ENCODE measurements at places on chromosomes 13 and 19.

DNA sequence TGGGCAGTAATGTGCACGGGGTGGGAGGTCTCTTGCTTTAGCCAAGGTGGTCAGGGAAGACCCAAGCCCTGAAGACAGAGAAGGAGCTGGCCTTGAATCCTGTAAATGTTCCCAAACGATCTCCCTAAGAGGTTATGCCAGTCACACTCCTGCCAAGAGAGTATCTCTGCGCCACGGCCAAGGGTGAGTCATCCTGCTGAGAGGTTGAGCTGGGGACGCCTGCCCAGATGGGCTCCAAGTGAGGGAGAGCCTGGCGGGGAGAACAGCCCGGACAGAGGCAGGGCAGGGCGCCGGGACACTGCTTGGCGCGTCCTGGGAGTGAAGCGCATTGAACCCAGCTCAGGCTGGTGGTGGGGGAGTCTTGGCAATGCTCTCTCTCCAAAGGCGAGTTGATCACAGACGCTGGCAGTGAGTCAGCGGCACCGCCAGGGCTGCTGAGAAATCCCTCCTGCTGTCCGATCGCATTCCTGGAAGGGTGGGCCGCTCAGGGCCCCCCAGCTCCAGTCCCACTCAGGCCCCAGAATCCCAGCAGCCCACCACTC is 16.4 kb downstream of the SULT2B1 start:
- DNase-seq, result no peak

DNA sequence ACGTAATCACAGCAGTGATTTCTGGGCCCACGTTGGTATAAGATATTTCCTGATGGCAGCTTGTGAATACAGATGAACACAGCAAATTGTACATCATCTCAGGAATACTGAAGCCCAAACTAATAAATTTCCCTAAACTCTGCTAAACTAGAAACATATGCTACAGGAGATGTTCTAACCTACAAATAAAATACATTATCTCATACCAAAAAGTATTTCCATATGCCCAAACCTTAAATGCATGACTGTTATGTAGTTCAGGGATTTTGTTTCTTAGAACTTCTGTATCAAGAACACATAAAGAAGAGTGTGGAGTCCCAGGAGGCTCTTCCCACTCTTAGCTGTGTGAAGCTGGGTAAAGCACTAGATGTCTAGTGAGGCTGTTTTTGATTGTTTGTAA is 138.4 kb downstream of the RFC3 start:
- no peak for DNase-seq

- no peak for DNase-seq
These were observed 1241.5 kb upstream of the MIR17HG start for GRCh38 chr13:90105849-90106496.

- no peak for DNase-seq
These were observed 5.9 kb downstream of the RAB8A start for GRCh38 chr19:16117594-16118033.

GRCh38 chr13:20815464-20815863 is 41.7 kb upstream of the EEF1AKMT1 start:
- DNase-seq, result no peak

DNA sequence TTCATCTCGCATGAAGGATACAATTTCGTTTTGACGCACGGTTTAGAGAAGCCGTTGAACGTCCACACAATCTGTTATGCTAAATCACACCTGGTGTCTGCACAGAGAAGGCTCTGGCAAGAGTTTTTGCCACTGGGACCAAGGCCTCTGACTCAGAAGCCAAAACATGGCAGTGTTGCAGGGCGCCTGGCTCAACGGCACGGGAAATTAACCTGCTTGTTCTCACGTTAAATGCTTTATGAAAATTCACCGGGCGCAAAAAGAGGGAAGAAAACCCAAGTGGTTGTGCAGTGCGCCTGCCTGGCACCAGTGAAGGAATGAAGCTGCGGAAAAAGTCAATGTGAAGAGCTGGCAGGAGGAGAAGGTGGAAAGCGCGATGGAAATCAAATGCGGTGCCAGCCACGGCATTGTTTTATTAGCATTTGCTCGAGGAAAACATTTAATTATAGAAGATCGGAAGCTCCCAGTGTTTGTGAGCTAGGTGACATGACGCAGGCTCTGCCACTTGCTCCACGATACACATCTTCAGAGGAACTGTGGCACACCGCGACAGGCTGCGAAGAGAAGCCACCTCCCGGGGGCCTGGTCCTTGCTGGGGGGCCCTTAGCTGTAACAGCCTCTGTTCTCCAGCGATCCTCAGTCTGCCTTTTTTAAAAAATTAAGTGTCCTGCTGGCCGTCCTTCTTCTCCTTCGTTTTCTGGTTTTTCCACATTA is 126.2 kb downstream of the ZIC5 start:
- no peak for DNase-seq

- DNase-seq, result no peak
These were observed 408.2 kb downstream of the COG6 start for GRCh38 chr13:40063703-40064102.

DNA sequence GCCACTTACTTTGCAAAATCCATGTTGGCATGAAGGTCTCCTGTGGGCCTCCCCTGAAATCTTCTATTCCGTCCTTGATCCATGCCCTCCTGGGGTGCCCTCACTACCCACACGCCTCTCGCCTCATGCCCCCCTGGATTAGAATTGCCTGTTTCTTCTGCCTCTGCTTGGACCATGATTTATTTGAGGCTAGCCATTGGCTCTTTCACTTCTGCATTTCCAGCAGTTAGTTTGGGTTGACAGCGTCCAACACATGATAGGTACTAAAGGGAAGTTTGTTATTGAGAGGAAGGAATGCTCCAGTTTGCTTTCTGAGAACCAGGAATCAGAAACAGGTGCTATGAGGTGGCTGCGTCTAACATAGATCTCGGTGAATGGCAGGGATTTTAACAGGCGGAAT is 30.5 kb upstream of the TPTE2 start:
- DNase-seq, result no peak

DNA sequence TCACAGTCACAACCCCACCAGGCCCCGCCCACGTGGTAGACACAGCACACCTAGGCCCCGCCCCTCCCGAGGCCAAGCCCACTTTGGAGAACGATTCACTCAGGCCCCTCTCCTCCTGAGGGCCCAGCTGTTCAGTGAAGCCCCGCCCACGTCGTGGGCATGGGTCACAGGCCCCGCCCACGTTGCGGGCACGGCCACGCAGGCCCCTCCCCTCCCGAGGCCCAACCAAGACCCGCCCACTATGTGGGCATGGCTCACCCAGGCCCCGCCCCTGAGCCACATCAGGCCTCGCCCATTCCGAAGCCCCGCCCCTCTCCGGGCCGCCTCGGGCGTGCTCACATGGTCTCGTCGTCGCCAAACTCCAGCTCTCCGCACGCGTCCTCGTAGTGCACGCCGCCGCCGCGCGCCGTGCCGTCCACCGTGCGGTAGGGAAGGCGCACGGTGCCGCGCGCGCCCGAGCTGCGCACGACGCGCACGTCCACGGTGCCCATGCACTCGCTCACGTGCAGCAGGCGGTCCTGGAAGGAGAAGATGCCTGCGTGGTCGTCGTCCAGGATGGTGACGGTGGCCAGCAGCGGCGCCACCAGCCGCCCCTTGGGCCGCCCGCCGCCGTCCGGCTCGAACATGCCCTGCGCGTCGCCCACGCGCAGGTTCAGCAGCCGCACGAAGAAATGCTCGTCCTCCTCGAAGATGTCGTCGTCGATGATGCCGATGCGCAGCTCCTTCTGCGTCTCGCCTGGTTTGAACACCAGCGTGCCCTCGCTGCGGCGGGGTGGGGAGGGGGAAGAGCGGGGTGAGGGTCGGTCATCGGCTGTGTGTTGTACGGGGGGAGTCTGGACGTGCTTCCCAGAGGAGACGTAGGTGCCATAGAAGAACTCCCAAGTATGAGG is 24.0 kb downstream of the SLC8A2 start:
- peak; percentile 33 for DNase-seq

- no peak for DNase-seq
These were observed 13.4 kb downstream of the ZNF607 start for GRCh38 chr19:37706052-37706605.

- DNase-seq, result no peak
These were observed 839 bp upstream of the CKAP2 start for GRCh38 chr13:52454459-52454819.
